Cerebellar nuclear complex (tissue), 1 donor: ENCODE measurements at places on chromosomes 1 and 21.

DNA sequence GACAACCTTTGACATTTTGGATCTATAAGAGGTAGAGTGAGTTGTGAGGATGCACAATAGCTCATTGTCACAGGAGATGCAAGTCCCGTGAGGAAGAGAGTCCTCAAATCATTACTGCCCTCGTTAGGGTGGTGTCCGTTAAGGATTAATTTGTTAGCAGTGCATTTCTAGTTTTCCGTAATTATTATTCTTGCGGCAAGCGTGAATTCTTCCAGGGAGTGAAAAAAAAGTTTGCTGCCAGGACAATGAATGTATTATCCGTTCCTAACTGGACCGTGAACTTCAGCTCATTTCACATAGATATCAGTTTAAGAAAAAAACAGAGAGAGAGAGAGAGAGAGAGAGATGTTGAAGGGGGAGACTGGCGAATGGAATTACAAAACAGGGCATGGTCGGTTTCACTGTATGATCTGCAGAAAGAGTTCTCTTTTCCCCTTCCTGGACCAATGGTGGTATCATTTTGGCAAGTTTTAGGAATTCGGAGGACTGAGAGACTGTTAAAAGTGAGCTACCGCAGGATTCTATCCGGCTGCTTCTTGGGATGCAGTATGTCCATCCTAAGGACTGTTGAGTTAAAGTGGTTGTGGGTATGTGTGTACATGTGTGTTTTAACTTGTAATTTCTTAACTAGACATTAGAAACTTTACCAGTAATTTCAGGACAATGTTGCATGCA lies 216.0 kb upstream of the NFIA start:
- DNase-seq: no peak

DNA sequence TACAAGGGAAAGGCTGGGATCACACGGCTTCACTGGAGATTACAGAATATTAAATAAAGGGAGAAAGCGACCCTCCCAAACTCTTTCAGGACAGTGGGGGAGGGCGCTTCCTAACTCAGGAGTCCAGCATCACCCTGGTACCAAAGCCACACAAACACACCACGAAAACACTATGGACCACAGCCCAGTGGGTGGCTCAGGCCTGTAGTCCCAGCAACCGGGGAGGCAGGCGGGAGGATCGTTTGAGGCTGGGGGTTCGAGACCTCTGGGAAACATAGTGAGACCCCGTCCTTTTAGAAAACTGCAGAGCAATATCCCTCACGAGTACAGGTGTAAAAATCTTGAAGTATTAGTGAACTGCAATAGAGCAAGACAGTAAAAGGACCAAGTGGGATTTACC lies 16.0 kb downstream of the TRIM11 start:
- no peak for DNase-seq

GRCh38 chr1:205541161-205541886 lies 36.9 kb downstream of the CDK18 start:
- DNase-seq: no peak

GRCh38 chr1:167631936-167632614 lies 2.0 kb downstream of the RCSD1 start:
- DNase-seq: no peak

DNA sequence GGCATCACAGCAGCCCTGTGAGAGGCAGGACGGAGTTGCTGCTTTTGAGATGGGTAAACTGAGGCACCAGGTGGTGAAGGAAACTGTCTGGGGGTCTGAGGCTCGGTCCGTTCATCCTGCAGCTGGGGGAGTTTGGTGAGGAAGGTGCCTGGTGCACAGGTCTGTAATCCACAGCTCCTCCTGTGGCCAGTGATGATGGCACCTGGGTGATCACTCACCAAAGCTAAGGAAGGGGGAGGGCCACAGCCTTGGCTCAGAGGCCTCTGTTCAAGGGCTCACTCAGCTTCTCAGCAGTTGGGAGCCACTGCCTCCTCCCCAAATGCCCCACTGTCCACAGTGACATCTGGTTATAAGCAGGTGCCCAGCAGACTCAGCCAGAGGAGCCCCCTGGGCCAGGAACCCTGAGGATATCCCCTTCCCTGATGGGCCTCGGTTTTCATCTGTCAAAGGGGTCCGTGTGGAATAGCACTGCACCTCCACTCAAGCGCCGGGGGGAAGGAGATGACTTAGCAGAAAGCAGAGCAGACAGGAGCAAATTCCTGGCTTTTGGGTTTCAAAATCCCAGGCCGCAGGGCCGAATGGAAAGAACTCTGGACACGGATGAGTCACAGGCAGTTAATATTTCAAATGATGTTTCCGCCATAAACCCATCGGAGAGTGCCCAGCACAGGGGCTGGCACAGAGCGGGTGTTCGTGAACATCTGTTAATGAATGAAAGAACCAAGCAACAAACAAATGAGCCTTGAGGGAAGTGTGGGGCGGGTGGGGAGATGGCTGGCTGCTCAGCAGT lies 82.8 kb downstream of the DMRTB1 start:
- DNase-seq: no peak

DNA sequence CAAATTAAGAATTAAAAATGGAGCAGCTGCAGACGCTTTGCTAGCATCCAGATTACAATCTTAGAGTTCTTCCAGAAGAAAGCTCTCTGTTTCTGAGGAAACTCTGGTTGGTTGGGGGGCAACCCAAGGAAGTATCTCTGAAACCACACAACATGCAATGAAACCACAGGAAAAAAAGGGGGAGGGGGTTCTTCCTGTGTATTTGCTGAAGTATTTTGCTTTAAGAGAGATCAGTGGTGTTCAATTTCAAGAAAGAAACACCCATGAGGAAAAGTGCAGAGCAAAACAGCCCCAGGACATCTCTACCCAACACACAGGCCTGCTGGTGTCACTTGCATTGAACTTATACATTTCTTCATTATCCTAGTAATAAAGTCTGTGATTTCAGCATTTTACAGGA lies 19.7 kb upstream of the TIAM1 start:
- DNase-seq: no peak

DNA sequence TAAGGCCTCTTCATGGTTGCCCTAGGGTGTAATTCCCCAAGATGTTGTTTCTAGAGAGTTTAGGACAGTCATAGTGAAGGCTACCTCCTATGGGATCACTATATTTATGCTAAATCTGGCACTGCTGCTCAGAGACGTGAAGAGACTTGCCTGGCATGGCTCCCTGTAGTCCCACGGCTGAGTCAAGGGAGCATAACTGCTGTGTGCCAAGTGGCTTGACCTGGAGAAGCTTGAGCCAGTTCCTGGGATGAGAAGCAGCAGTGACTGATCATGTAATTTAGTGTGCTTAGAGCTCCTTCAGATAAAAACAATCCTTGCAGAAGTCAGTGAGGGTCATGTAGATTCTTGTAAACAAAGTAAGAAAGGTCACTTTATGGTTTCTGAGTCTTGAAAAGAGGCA lies 68.9 kb upstream of the TSPAN2 start:
- DNase-seq: no peak

DNA sequence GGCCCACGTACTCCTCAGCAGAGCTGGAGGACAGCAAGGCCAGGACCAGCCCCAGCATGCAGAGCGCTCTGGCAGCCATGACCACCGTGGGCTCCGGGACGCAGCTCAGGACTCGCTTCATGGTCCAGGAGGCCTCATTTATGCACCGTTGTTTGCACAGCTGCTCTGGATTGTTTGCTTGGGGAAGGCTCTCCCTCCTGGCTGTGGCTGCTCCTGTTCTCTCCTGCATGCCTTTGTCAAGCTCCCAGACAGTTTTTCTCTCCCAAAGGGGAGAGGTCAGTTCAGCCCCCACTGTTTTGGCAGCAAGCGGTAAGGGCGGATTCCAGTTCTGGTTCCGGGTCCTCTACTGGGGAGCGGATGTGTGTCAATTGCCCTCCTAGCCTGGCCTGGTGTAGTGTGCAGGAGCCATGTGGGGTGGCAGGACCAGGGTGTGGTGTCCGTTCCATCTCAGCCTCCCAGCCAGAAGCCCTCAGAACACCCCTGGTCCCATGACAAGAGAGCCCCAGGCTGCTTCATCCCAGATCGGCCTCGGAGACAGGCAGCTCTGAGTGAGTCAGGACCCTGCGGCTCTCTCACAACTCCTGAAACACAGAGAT lies at the start of gene TFF3:
TSS of gene TFF3 (minus strand) at position 114 of the 596 bp plus-strand sequence. CDS start at position 79, 35 bp downstream.
- DNase-seq: no peak

GRCh38 chr21:21730512-21730911 lies 732.3 kb downstream of the NCAM2 start:
- no peak for DNase-seq

- DNase-seq: no peak
Measured at GRCh38 chr1:188584119-188584518, 1755.4 kb downstream of the PLA2G4A start.

DNA sequence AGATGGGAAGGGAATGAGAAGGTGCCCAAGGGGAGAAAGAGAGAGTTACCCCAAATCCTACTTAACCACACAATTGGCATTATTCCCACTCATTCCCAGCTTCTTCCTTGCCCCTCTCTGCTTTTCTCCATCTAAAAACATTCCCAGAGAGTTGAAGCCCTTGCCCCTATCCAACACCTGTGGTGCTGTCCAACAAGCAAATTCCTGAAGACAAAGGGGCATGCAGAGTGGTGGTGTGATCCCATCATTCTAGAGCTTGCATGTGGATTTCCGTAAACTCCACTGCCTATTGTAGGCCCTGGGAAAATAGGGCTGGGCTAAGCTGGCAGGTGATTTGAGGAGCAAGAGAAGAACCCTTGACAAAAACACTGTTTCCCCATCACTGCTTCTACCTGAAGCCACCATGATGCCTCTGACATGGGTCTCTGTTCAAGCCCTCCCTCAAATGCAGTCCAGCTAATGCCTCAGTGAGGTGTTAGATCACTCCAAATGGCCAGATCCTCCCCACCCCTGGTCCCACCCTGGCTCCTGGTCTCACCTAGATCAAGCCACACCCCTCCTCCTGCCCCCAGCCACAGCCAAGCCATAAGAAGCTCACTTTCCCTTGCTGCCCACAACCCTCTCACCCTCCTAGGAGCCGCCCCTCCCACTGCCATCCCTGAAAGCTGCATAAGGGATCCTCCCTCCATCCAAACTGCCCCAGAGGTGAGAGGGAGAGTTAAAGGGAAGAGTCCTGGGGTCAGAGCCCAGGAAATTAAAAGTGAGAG lies 29.5 kb downstream of the SYT2 start:
- DNase-seq: no peak

DNA sequence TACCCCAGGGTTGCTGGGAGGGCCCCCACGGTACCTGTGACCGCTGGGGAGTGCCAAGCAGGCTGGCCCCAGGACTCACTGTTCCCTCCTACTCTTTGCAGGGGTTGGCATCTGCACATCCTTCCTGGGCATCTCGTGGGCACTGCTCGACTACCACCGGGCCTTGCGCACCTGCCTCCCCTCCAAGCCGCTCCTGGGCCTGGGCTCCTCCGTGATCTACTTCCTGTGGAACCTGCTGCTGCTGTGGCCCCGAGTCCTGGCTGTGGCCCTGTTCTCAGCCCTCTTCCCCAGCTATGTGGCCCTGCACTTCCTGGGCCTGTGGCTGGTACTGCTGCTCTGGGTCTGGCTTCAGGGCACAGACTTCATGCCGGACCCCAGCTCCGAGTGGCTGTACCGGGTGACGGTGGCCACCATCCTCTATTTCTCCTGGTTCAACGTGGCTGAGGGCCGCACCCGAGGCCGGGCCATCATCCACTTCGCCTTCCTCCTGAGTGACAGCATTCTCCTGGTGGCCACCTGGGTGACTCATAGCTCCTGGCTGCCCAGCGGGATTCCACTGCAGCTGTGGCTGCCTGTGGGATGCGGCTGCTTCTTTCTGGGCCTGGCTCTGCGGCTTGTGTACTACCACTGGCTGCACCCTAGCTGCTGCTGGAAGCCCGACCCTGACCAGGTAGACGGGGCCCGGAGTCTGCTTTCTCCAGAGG lies 6.8 kb downstream of the XKR8 start:
- DNase-seq: no peak

DNA sequence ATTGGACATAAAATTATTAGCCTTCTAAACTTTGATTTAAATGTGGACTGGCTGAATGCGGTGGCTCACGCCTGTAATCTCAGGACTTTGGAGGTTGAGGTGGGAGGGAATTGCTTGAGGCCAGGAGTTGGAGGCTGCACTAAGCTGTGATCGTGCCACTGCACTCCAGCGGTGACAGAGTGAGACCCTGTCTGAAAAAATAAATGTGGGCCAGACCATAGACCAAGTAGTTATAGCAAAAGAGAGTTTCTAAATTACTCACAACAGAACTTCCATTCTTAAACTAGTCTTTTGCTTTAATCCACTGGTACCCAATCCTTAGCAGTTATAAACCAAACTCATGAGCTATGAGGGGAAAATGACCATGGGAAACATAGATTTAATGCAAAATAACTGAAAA lies 35.2 kb downstream of the RAP1A start:
- DNase-seq: no peak
